ENCODE measurements at places on chromosomes 13 and 19.

- DNase-seq = no peak
These were observed 2.0 kb downstream of the EXOC3L2 start for GRCh38 chr19:45243144-45243732.

GRCh38 chr19:10826846-10827245 is 9.2 kb downstream of the TMED1 start:
- DNase-seq = no peak

- no peak for DNase-seq
These were observed 2.5 kb downstream of the LCP1 start for GRCh38 chr13:46179491-46179908.

DNA sequence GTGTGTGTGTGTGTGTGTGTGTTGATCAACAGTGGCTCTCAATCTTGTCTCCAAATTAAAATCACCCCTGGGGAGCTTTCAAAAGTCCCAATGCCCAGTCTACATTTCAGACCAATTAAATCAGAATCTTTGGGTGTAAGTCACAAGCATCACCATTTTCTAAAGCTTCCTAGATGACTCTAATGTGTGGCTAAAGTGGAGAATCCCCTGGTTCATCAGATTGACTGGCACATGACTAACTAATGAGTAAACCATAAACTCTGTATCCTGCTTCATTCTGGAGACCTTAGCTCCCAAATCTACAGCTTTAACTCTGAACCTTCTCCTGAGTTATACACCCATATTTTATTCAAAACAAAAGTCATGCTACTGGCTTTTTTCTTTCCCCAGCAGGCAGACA is 131.3 kb downstream of the SUCLA2 start:
- DNase-seq = no peak

GRCh38 chr13:48808683-48809082 is 155.0 kb downstream of the CYSLTR2 start:
- peak; percentile 26 for DNase-seq

DNA sequence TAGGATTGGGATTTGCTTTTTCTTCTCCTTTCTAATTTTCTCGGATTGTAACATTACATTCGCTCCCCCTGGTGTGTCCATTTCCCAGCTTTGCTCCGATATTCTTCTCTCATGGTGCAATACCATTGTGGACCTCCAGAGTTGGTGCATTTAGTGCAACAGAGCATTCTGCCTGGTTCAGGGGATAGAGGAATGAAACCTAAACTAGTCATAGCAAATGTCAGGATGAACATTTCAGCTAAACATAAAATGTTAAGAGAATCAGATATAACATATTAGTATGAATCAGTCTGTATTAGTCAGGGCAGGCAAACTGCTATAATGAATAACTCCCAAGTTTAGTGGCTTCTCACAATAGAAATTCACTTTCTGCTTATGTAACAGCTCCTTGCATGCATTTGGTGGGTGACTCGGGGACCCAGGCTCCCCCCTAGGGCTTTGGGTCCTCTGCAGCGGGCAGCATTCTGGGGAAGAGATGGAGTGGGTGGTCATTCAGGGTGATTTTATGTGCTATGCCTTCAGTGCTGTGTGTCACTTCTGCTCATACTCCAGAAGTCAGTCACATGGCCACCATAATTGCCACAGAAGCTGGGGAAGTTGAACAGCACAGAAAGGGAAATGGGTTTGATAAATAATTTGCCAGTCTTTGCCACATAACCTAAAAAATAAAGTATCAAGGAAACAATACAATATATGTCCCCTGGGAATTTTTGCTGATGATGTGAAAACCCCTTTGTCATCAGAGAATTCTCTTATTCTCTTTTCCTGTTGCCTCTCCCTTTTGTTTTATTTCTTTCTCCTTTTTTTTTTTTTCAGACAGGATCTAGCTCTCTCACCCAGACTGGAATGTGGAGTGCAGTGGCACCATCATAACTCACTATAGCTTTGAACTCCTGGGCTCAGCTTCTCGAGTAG is 111.0 kb downstream of the HSPH1 start:
- peak; percentile 52 for DNase-seq

- DNase-seq = peak; percentile 22
These were observed 8.1 kb downstream of the RPS9 start for GRCh38 chr19:54208784-54209057.

DNA sequence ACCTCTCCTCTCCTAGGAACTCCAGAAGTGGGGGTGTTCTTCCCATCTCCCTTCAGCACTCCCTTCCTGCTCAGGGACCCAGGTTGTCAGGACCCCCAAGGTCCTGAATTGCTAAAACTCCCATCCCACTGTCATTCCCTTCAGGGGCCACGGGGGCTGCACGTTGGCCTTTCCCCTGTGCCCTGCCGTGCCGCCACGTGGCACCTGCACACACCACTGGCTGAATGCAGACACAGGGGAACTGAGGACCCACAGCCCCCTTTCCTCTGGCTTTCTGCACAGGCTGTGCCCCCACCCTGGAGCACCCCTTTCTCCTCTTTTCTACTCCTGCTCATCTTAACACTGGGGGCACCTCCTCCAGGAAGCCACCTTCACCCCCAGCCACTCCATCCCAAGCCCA is 9.0 kb downstream of the SHANK1 start:
- no peak for DNase-seq

All from fibroblast of the aortic adventitia (primary cell).